ENCODE measurements at places on chromosomes 16 and 17.

DNA sequence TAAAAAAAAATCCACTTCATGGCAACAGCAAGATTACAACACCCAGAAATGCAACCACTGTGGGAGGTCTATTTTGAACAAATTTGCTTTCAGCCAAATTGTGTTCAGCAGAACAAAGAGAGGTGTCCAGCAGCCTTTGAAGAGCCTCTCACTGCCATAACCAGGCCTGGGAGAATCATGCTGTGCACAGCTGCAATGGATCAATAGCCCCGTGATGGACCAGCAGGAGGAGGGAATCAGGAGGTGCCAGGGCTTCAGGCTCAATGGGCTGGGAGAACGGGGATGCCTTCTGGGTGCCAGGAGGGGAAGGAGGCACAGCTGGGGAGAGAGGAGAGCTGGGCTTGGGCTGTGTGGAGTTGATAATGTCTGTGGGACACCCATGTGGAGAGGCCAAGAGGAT, 366.2 kb upstream of the EEF2KMT start:
- DNase-seq = no peak

GRCh38 chr16:51429041-51429440, 278.0 kb upstream of the SALL1 start:
- no peak for DNase-seq

DNA sequence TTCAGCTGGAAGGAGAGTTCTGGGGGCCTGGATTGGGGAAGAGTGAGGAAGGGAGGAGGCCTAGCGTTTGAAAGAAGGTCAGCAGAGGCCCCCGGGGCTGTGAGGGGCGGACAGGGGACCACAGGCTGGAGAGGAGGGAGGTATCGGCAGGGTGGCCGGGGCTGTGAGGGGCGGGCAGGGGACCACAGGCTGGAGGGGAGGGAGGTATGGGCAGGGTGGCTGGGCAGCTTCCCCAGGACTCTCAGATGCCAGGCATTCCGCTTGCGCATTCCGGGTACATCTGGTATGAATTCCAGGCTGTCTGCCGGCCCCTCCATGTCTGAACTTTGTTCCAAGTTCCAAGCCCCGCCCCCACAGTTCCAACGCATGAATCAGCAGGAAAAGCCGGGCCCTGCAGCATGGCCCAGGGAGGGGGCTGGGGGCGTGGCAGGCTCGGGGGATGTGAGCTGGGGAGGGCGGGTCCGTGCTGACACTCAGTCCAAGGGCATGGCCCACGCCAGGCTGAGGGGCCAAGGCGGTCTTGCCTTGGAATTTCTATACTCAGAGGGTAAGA, 4.3 kb upstream of the TLCD2 start:
- DNase-seq = peak; percentile 96

GRCh38 chr17:8275421-8276290, 12.8 kb upstream of the RANGRF start:
- no peak for DNase-seq

- no peak for DNase-seq
Observed at GRCh38 chr17:55873017-55873758, 122.3 kb downstream of the PCTP start.

Data from kidney tubule cell (primary cell).